ENCODE measurements at places on chromosomes 5 and 9.

DNA sequence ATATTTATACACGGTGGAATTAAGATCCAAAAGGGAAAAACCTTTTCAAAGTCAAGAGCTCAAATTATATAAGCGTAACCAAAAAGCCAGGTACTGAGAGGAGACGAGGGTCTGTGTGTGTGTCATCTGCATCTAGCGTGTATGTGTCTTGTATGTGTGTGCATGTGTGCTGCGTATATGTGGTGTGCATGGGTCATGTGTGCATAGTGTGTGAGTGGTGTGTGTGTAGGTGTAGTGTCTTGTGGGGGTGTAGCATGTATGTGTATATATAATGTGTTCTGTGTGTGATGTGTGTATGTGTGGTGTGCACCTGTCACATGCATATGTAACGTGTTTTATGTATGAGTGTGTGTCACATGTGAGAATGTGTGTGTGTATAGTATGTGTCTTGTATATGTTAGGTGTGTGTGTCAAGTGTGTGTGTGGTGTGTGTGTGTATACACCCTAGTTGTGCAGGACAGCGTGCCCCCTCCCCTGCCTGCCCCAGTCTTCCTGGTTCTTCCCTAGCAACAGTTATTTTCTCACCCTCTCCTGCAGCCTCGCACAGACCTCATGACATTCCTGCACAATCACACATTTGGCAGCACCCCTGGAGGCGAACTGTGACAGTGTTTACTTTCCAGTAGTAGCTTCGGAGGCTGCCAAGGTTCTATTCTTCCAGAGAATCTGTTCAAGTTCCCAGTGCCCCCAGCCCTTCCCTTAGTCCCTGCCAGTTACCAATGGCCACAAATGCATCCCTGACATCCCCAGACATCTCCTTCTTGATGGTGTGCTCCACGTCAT lies 27.1 kb upstream of the TNIP1 start:
- peak; percentile 41 for DNase-seq

DNA sequence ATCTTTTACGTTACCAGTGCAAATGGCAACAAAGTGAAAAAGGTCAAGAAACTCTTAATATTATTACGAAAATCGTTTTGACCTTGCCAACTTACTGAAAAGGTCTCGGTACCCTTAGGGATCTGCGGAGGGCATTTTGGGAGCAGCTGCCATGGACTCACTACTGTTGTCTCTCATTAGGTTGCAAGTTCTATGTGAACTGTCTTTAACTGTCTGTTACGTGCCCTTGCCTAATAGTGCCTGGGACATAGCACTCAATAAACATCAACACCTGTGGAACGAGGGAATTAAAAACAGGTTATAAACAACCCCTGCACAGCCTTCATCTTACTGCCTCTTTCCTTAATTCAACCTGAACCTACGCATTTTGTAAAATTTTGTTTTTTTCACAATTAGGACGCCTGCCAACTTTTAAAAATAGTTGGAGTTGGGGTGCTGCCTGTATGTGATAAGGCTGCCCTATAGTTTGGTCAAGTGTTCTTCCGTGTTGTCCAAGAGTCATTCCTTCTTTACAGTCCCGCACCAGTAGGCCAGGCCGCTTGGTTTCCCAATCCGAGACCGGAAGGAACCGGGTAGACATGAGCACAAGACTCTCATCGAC lies 527 bp upstream of the SREK1 start:
- no peak for DNase-seq

DNA sequence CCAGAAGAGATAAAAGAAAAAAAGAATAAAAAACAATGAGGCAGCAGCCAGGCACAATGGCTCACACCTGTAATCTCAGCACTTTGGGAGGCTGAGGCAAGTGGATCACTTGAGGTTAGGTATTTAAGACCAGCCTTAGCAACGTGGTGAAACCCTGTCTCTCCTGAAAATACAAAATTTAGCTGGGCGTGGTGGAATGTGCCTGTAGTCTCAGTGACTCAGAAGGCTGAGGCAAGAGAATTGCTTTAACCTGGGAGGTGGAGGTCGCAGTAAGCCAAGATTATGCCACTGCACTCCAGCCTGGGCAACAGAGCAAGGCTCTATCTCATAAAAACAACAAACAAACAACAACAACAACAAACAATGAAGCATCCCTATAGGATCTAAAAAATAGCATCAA lies 121.5 kb downstream of the HMHB1 start:
- DNase-seq: no peak

DNA sequence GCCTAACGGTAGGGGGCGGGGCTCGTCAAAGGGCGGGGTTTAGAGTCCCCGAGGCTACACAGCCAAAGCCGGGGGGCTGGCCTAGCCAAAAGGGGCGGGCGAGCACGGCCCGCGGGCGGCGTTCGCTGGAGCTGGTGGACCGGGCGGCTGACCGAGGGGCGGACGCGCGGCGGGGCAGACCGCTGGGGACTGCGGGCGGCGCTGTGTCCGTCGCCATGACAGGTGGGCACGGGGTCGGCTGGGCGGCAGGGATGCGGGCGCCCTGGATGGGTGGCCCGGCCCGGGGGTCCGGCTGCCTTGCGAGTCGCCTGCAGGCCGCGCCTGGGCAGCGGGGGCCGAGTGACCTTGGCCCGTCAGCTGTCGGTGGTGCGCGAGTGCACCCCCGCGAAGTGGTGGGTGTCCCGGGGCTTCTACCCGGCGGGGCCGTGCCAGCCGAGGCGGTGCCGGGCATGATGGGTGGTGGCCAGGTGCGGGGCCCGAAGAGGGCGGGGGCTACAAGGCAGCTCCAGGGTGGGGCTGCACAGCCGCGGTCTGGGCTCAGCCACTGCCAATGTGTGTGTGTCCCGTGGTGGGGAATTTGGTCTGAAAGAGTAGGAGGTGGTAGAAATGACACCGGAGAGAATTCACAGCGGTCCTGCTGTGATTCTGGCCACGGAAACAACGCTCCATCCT lies at the start of gene CARD19:
Gene CARD19, plus strand, starts transcription at position 87 of the 672 bp plus-strand sequence. Its CDS starts 129 bp downstream, at position 216.
- DNase-seq: peak; percentile 34

DNA sequence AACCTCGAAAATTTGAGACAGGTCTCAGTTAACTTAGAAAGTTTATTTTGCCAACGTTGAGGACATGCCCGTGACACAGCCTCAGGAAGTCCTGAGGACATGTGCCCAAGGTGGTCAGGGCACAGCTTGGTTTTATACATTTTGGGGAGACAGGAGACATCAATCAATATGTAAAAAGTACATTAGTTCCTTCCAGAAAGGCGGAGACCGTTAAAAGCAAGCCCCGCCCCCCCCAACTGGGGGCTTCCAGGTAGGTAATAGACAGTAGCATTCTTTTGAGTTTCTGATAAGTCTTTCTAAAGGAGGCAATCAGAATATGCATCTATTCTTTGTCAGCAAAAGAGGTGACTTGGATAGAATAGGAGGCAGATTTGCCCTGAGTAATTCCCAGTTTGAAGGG lies 599 bp upstream of the MOCS2 start:
- DNase-seq: no peak

DNA sequence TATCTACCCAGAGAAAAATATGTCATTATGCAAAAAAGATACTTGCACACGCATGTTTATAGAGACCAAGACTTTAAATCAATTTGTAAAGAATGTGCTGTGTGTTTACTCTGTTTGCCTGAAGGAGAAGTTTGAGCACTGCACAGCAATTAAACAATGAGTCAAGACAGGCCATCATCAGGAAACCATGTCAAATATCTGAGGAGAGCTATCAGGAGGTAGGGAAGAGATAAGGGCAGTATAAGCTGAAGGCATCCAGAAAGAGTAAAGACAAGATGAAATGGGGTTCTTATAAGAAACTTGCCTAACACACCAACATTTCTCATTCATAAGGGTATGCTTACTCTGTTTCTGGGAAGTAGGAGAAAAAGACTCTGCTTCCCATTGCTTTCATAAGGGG lies 405.8 kb upstream of the PTGER4 start:
- DNase-seq: no peak

DNA sequence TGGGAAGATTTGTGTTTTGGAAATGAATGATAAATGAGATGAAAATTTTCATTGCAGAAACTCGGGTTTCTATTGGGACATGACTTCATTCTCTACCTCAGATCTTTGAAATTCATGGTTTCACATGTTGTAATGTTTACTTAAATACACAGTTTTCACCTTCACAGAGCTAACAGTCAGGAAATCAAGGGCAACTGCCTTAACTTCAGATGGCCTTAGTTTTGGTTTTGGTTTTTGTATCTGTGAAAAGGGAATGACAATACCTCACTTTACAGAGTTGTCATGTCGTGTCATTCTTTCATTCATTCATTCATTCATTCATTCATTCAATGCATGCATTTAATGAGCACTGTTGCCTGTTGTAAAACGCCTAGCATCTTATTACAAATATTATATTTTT lies 41.9 kb downstream of the NIM1K start:
- no peak for DNase-seq

- no peak for DNase-seq
Observed at GRCh38 chr9:134396258-134396742, 70.0 kb downstream of the RXRA start.

DNA sequence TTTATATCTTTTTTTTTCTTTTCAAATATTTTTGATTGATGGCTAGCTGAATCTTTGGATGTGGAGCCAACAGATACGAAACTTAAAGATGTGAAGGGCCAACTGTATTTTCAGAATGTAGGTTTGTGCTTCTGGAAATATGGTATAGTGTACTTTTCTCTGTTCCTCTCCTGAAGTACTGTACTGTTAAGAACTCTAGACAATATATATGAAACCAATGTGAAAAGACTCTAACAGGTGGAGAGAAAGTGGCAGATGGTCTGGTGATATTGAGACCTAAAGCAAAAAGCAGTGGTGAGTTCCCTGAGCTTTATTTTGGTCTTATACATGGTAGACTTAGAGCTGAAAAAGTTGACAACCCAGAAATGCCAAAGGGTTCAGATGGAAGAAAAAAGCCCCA lies 185.0 kb upstream of the GRIN3A start:
- DNase-seq: no peak
